ENCODE measurements at places on chromosomes 12 and 14.

GRCh38 chr12:65122703-65123102 is 1.6 kb upstream of the WIF1 start:
- DNase-seq = no peak

- no peak for DNase-seq
Measured at GRCh38 chr12:132558042-132558856, 52.1 kb downstream of the LRCOL1 start.

GRCh38 chr14:74176400-74176793 is 62.9 kb upstream of the VSX2 start:
- no peak for DNase-seq

DNA sequence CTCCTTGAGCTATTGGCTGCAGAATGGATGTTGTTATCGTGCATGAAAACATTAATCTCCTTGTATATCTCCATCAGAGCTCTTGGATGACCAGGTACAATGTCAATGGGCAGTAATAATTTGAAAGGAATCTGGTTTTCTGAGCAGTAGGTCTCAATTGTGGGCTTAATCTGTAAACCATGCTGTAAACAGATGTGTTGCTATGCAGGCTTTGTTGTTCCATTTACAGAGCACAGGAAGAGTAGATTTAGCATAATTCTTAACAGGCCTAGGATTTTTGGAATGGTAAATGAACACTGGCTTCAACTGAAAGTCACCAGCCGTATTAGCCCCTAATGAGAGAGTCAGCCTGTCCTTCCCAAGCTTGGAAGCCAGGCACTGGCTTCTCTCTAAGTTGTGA is 50.4 kb downstream of the ATG14 start:
- no peak for DNase-seq

DNA sequence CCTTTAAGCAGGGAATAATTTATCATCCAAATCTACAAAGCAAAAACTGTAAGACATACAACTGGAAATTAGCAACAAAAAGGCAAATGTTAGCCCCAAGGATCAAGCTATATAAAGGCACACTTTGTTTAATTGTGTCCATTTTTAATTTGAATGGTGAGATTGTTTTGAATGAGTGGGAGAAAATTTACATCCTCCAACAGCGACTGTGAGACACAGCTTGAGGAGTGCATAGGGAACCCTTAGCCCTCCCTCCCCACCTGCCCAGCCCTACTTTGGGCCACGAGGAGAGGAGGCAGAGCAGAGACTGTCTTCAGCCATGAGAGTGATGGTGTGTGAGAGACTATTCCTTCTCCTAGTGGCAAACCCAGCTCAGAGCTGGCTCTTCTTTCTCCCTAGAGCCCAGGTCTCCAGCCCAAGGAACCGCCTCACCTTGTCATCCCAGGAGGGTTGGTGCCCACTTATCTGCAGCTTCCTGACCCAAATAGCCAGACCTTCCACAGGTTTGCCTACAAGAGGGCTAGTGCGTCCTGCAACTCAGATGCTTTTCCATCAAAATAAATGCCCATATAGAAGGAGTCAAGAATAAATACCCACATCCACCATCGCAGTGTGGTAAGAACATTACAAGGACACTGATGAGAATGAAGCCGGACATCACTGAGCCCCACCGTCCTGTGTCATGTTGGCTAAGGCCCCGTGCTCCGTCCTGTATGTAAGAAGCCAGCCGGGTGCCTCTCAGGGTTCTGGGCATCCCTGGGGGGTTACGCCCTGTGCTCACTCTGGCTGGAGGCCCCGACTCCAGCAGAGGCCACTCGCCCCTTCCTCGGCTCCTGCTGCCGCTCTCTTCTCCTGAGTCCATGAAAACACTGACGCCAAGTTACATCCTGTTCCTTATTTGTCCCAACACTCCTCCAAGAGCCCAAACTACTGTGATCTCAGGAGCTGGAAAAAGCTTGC is 36.4 kb upstream of the C14orf180 start:
- DNase-seq = no peak

GRCh38 chr14:50383618-50384225 is 13.0 kb downstream of the CDKL1 start:
- DNase-seq = no peak

DNA sequence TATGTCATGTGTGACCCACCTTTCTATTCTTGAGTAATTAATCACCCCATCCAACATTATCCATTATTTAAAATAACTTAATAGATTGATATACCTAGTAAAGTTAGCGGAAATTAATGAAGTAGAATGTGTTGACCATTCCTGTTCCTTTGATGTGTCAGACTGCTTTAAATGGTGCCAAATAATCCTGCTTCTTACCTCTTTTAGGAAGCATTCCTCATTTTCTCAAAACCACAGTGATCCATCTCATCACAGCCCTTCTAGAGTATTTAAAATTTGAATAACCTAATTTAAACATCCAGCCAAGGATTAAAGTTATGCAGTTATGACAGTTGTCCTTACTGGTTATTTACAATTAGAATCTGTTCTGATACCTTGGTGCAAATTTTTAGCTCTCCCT is 6.9 kb downstream of the MGAT4C start:
- no peak for DNase-seq

DNA sequence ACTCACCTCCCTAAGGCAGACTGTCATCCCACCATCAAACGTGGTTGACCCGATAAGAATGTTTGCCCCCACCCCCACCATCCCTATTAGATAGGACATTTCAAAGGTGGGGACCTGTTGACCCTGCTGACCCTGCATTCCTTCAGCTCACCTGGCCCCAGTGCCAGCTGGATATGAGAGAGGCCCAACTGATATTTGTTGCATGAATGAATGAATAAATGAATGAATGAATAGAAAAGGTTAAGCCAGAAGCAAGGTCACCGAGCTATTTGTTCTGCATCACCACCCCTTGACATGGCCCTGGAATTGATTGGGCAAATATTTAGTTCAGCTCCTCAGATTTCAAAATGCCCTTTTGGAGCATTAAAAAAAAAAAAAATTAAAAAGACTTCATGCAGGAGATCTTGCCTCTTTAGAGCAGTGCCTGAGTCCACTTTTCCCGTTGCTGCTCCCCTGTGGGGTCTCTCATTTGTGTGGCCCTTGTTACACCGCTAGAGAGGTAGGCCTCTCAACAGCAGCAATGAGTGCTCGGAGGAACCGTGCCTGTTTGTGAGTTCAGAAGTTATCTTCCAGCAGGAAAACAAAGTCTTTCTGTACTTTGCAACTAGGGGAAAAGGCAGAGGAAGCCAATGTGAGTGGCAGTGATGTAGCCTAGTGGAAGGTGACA is 8.5 kb upstream of the SERPINA5 start:
- DNase-seq = no peak

DNA sequence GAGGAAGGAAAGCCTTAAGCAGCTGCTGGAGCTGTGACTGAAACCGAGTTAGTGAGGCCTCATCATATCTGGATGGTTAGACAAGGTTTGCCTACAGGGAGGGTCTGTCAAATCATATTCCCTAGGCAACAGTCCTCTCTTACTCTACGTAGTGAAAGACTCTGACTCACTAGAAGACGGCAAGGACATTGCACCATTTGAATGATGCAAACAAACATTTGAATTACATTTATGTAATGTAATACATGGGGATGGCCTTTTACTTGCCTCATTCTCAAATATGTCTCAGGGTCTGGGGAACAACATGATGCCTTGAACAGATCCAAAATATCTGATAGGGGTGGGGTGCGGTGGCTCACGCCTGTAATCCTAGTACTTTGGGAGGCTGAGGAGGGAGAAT is 29.8 kb upstream of the STRAP start:
- no peak for DNase-seq

GRCh38 chr14:37139710-37140109 is 32.7 kb downstream of the SLC25A21 start:
- no peak for DNase-seq

DNA sequence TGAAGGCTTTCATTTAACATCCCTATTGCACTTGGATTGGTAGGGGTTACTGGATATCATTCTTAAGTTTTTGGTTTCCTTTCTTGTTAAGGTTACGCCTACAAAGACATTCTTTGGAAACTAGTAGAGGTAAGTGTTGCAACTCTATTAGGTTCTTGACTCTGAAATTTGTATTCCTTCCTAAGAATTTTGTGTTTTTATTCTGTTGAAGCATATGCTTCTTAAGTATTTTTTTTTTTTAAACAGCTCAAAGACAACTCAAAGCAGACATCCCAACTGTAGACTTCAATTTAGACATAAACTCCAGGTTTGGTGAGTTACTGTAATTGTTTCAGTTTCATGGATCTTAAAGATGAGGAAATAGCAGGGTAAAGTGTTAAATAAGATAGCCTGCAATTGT is 1.1 kb upstream of the RBMS2 start:
- no peak for DNase-seq

DNA sequence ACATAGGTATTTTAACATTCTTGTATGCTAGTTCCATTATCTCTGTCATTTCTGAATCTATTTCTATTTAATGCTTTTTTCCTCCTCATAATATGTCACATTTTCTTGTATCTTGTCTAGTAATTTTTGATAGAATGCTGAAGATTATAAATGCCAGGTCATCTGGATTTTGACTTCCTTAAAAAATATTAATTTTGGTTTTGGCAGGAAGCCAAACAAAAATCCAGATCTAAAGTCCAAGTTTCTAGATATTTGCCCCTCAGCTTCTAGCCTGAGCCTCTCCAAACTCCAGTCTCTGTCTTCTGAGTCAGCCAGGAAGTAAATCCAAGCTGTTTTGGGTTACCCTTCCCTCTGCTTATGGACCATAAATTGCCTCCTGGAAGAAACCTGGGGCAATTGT is 335.4 kb downstream of the APAF1 start:
- no peak for DNase-seq

- no peak for DNase-seq
Measured at GRCh38 chr12:14981049-14981448, 8.2 kb downstream of the PDE6H start.

DNA sequence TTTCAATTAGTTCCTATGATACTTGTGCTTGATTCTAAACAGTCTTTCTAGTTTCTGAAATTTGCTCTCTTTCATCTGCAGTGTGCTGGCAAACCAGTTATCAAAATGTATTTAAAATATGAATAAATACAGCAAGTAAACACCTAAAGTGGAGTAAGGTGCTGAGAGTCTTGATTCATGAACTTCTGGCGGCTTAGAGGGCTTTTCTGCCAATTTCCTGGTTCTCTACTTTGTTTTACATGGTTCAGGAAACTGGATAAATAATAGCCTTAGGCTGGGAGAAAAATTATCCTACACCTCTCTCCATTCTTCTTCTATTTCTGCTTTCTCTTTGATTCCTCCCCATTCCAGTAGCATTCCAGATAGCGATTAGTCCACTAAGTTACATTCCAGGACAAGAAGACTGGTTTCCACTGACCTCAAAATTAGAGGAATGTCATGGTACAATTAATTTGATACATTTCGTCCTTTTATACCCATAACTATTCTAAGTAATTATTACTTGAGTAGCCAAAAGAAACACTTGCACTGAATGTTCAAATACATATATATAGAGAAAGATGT is 14.9 kb downstream of the ATP2B1 start:
- no peak for DNase-seq

GRCh38 chr12:8156845-8157244 is at the start of gene ZNF705A:
Gene ZNF705A (plus strand): TSS chr12:8157015. CDS start chr12:8172626, 15,611 bp downstream.
- DNase-seq = no peak

DNA sequence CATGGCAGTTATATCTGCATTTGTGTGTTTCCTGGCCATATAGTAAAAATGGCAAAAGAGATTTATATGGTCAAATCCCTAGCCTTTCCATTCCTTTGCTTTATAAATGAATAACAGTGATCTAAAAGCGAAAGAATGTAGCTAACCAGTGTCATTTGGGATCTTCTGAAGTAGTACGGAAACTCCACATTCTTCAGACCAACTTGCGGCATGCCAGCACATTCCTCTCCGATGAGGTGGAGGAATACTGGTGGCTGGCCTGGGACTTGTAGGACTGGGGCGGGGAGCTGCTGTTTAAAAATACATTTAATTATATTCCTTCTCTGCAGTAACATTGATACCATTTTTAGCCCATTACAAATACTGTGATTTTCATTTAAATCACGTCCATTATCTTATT is 85.3 kb downstream of the SAMD4A start:
- DNase-seq = no peak

- no peak for DNase-seq
Measured at GRCh38 chr12:24705216-24705615, 243.7 kb downstream of the BCAT1 start.

GRCh38 chr14:70011098-70011497 is 131.9 kb downstream of the SMOC1 start:
- no peak for DNase-seq

DNA sequence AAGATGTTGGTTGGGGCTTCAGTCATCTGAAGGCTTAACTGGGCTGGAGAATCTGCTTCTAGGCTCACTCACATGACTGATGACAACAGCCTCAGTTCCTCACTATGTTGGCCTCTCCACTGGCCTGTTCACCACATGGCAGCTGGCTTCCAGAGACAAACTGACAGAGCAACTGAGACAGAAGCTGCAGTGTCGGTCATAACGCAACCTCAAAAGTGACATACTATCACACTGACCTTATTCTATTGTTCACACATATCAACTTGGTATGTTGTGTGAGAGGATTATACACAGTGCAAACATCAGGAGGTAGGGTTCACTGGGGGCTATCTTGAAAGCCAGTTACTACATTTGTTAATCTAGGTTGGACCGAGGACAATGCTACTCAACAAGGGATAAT is 92.9 kb downstream of the PAWR start:
- no peak for DNase-seq

GRCh38 chr12:119216084-119216483 is 37.4 kb downstream of the HSPB8 start:
- no peak for DNase-seq

DNA sequence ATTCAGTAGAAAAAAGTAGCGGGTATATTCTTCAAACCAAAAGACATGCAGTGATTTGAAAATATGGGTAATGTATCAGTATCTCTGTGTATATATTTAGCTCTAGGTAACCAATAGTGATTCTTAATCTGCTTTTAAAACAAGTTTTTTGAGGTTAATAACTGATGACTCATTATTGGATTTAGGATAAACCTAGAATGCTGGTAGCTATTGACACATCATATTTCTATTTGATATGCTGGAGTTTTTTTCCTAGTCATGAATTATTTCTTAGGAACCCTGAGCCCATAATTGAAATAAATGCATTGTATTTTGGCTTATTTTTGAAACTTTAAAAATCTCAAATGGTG is 15.5 kb downstream of the ARF6 start:
- no peak for DNase-seq

- DNase-seq = no peak
Measured at GRCh38 chr14:100341301-100342031, 18.3 kb downstream of the SLC25A47 start.

- no peak for DNase-seq
Measured at GRCh38 chr14:79836577-79836976, 374.7 kb downstream of the DIO2 start.

DNA sequence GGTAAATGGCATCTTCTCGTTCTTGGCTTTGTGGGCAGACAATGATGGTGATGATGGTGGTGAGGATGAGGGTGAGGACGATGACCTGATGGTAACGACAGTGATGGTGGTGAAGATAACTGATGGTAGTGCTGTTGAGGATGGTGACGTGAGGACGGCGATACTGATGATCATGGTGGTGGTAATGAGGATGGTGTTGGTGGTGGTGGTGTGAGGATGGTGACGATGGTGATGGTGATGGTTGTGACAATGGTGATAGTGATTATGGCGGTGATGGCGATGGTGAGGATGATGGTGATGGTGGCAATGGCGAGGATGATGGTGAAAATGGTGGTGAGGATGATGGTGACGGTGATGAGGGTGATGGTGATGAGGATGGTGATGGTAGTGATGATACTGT is 54.5 kb downstream of the FBRSL1 start:
- DNase-seq = no peak

All from COR-L47 (cell line).